ENCODE measurements at places on chromosomes 6 and 20.

GRCh38 chr20:19834287-19834686, 76.2 kb downstream of the RIN2 start:
- no peak for DNase-seq

GRCh38 chr6:160218810-160219209, 39.8 kb downstream of the SLC22A2 start:
- DNase-seq: no peak

DNA sequence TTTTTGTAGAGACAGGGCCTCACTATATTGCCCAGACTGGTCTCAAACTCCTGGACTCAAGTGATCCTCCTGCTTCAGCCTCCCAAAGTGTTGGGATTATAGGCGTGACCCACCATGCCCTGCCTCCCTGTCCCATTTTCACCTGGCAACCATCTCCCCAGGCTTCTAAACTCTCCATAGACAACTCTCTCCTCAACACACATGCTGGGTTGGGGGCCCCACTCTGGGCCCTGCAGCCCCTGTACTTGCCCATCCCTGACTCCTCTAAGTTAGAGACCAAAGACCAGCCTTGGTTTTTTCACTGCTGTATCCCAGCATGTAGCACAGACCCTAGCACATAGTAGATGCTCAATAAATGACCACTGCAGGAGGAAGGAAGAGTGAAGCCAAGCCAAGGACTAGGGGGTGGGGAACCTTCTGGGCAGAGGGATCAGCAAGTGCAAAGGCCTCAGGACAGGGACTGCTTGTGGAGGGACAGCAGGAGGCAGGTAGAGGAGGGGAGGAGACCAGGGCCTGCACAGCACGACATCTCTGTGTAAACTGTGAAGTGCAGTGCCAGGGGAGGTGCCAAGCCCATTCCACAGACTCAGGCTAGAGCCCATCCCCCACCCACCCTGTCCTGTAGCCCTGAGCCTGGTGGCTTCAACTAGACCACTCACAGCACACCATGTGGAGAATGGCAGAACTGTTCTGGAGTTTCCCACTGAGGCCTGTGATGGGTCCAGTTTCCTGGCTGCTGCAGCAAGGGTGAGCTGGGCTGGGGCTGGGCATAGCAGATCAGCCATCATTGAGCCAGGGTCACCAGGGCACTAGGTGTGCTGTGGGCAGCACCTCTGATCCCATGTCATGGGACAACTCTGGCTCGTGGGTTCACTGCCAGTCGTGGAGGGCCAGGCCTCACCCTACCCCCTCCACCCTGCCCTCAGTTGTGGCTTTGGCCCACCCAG, 3.4 kb upstream of the SRC start:
- no peak for DNase-seq

- no peak for DNase-seq
Measured at GRCh38 chr6:79385893-79386292, 151.3 kb downstream of the LCA5 start.

GRCh38 chr6:113466526-113466925, 390.6 kb upstream of the MARCKS start:
- DNase-seq: no peak

DNA sequence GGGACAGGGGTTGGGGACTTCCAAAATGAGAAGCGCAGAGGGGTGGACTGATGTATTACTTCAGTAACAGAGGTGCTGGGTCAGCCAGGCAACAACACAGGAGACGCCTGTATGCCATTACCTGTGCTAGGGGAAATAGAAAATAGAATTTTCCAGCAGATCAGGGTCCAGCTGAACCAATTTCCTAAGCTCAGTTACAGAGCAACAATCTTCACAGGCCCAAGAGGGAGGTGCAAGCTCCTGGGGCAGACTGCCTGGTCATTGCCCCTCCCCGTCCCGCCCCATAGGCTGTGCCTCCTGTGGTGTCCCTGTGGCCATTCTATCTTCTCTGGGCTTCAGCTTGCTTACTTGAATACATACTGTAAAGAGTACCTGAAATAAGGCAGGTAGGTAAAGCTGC, 3.7 kb downstream of the KCNK5 start:
- DNase-seq: no peak

DNA sequence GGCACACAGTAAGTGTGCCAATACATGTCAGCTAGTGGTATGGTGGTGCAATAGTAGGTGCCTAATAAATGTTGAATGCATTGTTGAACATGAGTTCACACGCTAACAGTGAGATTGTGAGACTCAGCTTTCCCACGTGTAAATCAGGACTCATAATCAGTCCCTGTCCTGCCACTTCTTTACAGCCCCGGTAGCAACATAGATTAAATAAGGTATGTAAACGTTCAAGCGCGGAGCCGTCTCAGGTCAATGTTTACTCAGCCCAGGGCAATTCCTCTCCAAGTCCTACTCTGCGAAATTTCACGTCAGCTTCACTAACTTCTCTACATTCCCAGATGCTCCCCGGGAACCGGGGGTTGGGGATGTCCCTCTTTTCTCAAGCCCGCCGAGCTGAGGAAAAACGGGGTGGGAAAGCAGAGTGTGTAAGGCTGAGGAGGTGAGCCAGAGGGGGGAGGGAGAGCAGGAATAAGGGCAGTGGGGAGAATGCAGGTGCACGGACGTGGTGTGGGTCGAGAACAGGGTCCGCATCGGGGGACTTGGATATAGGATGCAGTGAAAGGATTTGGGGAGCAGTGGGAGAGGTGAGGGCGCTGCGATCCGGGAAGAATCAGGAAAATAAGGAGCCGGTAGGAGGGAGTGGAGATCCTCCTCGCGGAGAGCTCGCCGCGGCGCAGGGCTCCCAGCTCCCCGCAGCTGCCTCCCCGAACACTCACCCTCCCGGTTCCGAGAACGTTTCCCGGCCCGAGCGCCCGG, 544 bp upstream of the TP53INP2 start:
- DNase-seq: no peak

DNA sequence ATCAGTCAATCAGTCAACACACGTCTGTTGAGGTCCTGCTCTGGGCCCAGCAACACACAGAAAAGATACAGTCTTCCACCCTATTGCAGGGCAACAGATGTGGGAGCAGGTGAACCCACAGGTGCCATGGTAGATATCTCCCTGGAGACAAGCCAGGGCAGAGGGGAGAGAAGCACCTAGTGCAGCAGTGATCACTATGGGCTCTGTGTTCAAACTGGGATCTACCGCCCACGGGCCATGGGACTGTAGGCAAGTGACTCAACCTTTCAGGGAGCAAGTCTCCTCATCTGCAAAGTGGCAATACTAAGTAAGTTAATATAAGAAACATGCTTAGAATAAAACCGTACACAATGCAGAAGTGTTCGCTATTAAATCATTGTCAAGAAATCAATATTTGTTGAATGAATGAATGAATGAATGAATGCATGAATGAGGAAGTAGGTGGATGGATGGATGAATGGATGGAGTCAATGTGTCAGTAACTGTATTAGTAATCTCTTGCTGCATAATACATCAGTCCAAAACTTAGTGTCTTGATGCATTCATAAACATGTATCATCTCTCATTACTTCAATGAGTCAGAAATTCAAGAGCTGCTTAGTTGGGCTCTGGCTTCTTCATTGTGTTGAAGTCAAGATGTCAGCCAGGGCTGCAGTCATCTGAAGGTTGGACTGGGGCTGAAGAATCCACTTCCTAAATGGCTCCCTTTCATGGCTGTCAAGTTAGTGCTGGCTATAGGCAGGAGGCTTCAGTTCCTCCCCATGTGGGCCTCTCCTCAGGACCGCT, 31.9 kb upstream of the NFATC2 start:
- DNase-seq: no peak

DNA sequence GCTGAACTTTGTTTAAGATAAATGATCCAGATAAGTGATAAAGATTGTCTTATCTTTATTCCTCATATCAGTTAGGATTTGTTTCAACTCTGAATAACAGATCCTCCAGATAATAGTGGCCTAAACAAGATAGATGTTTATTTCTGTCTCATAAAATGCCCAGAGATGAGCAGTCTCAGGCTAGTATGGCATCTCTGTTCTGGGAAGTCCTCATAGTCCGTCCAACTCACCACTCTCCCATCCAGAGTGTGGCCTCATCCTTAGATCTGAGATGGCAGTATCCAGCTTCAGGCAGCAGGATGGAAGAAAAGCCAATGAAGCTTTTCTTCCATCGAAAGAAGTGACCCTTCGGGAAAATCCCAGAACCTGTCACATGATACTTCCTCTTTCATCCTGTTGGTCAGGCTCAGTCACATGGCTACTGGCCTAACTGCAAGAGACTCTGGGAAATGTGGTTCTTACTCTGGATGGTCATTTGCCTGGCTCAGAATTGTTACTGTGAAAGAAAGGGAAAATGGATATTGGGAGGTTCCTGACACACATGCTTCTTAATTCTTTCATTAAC, 29.4 kb upstream of the TAGAP start:
- peak; percentile 54 for DNase-seq

- no peak for DNase-seq
Measured at GRCh38 chr6:116386581-116387299, 16.0 kb downstream of the DSE start.

DNA sequence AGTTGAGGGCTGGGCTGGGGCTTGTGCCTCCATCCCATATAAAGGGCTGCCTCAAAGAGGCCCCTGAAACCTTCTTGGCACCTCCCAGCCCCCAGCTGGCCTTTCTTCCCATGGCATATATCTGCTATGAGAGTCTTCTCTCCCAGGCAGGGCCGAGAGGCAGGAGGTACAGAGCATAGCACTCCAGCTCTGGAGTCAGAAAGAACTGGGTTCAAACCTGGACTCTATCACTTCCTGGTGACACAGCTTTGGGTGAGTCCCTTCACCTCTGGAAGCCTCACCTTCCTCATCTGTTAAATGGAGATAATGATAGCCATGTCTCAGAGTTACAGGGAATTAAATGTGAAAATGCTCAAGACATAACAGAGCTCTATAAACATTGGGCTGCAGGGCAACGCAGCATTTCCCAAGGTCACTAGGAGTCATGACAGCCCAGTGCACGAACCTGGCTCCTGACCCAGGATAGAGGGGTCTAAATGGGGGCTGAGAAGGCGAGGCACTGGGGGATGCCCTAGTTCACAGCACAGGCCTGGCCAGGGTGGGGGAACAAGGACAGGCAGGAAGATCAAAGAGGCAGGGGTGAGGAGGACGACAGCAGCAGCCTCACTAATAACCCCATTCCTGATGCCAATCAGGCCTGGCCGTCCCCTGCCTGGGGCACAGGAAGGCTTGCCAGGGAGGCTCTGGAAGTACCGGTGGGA, 1.9 kb downstream of the FAM83C start:
- no peak for DNase-seq

DNA sequence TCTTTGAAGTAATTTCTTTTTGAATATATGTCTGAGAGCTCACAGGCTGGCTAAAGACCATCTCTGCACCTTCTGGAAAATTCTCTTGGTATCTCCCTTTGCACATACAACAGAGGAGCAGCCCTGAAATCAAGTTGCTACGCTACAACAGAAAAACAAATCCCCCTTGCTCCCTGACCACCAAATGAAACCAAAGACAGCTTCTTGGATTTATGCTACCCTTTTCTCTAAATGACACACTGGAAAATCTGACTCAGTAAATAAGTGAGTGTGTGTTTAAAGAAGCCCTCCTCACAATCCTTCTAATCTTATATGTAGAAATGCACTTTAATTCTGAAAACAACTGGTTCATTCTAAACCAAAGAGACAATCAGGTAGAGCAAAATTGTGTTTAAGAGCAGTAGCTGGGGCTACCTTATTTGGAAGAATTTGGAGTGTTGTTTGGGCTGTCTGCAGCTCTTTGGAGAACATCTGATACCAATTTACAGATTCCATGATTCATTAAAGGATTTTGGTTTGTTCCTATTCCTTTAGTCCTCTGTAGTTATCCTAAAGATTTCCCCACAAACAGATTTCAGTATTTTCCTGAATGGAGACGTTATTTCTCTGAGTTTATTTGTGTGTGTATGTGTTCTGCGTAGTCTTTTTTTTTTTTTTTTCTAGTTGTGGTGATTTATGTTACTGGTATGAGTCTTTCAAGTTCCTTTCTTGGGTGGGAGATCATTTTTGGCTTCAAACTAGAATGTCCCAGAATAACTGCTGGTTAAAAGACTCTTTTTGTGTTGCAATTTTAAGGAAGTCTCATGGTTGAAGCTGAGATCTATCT, 36.4 kb upstream of the UTRN start:
- no peak for DNase-seq

DNA sequence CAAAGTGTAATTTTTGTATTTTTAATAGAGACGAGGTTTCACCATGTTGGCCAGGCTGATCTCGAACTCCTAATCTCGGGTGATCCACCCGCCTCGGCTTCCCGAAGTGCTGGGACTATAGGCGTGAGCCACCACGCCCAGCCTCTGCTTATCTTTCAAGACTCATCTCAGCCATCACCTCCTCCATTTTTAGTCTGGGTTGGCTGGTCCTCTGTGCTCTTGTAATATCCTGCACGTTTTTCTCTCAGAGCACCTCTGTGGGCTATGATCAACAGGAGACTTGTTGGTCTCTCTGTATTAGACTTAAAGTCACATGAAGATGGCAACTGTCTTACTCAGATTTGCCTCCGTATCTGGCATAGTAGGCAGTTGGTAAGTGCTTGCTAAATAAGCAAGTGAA, 7.6 kb downstream of the NOTCH4 start:
- no peak for DNase-seq

DNA sequence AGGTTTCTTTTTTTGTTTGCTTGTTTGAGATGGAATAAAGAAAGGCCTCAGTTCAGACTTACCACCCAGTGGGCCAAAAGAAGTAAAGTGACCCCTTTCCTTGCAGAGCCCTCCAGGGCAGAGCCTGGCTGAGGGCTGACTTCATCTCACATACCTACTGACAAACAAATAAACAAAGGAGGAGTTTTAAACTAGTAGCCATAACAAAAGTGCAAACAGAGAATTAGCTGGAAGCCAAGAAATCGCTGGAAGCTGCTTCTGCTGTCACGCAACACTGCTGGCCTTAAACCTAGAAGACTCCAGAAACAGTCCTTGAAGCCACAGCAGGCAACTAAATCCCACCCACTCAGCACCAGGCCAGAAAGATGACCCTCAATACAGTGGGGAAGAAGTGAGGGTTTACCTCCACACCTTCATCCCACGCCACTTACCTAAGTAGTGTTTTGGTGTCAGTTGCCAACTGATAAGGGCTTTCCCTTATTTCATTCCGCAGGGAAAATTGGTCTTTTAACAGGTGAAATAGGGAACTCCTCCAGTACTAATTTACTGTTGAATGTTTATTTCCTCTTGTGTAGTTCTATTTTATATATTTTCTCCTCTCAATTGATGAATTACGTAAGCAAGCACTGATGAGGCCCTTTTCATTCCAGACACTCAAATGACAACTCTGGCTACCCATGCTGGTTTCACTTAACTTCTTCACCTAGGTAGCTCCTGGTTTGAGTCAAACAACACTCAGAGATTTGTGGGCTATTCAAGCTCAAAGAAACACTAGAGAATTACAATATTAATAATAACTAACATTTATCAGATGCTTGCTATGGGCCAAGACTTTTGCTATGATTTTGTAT, 46.2 kb downstream of the EDN1 start:
- DNase-seq: no peak

GRCh38 chr20:25321991-25322390, 68.6 kb downstream of the ABHD12 start:
- no peak for DNase-seq

All from HS-27A (cell line).